ENCODE measurements at places on chromosomes 11 and 22. TPM values are rescaled to one million over a fixed set of nuclear protein-coding genes. Genes with fewer than 3 reads are reported as not detected.

Gene MUC2
- not detected for total RNA-seq

Gene PRR33
- not detected for total RNA-seq

Gene UBQLN3
- total RNA-seq, result not detected

Gene MMP11
- 0.25 TPM for total RNA-seq

Gene DEUP1
- not detected for total RNA-seq

Gene MMP1
- 34.4 TPM for total RNA-seq

Gene PATE2
- total RNA-seq, result not detected

Gene OR52A1
- total RNA-seq, result not detected

Gene C1QTNF5
- not detected for total RNA-seq

Gene OR5A1
- not detected for total RNA-seq

Gene OTOG
- total RNA-seq, result not detected

Gene APOBEC3C
- 28.9 TPM for total RNA-seq

Gene SF3A1
- 81.3 TPM for total RNA-seq

Gene OR5P2
- total RNA-seq, result 0.07 TPM

Gene CD248
- not detected for total RNA-seq

Gene FAM83F
- 25.9 TPM for total RNA-seq

Gene CDC42BPG
- total RNA-seq, result 11.1 TPM

Gene TRABD
- 52.2 TPM for total RNA-seq

Gene OR2D2
- 0.11 TPM for total RNA-seq

Gene ACTN3
- total RNA-seq, result not detected

Gene KRTAP5-11
- not detected for total RNA-seq

Gene RCOR2
- total RNA-seq, result 1.8 TPM

Gene RAB3IL1
- 0.31 TPM for total RNA-seq

Gene STX5
- 30.4 TPM for total RNA-seq

Measured in foreskin keratinocyte (primary cell).